Cardiac muscle cell (in vitro differentiated cells and primary cell): ENCODE measurements at places on chromosomes 16 and 17. TPM values are rescaled to one million over a fixed set of nuclear protein-coding genes. Genes with fewer than 3 reads are reported as not detected.

DNA sequence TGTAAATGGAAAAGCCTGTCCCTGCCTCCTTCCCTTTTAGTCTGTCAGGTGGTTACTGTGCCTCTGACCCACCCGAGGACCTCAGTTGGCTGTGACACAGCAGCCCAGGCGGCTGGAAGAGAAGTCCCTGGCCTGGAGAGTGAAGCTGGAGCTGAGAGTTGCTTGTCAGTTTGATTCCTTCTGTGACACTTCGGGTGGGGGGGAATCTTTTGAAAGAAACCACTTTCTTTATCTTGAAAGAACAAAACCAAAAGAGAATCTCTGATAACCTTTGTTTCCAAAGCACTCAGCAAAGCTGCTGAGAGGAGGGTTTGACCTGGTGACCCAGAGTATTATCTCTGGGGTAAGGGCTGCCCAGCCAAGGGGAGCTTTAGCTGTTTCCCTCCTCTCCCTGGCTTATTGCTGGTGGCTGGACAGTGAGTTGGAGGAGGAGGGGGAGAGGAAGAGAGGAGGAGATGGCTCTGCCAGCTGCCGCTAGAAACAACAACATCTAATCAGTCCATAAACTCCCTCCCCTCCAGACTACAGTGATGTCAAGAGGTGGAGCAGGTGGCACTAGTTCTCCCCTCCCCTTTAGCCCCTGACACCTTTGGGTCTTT is 34.0 kb downstream of the YPEL2 start:
- DNase-seq: no peak
- H3K27me3 ChIP-seq: no peaks in the 10 kb centered on the region
- no peak overlapping the region for H3K4me3 ChIP-seq

DNA sequence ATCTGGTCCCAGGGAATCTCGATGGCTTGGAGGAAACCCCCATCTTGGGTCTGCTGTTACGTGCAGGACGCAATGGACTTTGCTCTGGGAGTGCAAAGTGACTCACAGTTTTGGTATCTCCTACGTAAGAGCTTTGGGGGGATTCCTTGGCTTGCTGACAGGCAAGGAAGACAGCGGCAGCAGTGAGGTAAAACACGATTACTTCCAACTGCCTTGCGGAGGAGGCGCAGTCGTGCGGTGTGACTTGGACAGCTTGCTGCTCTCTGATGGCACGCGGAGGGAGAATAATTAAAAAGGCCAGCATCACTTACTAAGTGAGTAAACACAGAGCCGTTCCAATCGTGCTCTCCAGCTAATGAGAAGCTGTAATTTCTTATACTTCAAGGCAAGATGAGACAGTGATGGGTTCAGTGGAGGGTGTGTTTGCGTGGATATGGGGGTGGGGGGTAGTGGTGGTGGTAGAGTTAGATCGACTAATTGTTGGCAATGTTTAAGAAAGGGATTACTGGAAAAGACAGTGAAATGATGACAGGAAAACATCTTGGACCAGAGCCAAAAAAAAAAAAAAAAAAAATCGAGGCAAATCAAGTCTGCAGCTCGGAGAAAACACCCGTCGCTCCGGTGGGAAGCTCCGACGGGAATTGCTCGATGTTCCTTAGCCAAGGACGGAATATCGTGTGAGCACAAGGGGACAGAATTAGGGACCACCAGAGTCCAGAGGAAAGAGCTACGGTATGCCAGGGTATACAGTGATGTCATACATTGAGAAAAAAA is 184.8 kb upstream of the ZFHX3 start:
- DNase-seq: no peak
- H3K27me3 ChIP-seq: no peaks in the 10 kb centered on the region
- H3K4me3 ChIP-seq: no peak overlapping the region
- H3K36me3 ChIP-seq: no peaks in the 10 kb centered on the region
- peaks cover 14% of the 10 kb centered on the region for H3K4me1 ChIP-seq

DNA sequence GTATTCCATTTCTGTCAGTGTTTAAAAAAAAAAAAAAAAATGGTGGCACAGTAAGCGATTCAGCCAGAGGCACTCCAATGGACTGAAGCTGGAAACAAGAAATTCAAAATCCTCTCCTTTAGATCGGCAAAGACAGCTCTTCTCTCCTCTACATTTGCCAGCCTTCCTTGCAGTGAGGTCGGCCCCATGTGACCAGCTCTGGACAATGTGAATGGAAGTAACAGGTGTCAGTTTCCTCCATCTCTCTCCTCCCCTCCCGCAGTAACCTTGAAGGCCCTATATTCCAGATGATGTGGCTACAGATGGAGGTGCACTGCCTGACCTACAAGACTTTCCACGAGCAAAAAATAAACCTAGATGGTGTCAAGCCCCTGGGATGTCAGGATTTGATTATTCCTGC is 15.0 kb downstream of the CUEDC1 start:
- no peak overlapping the region for H3K27ac ChIP-seq
- no peak overlapping the region for H3K4me3 ChIP-seq
- no peaks in the 10 kb centered on the region for H3K27me3 ChIP-seq
- DNase-seq: peak; percentile 40
- H3K36me3 ChIP-seq: no peaks in the 10 kb centered on the region

The SKA2 gene
- 55.5 and 107 TPM in 2 replicates for total RNA-seq

The RGS11 gene
- total RNA-seq: 6.6 and 14.8 TPM in 2 replicates

GRCh38 chr17:82256242-82256885 is 17.1 kb downstream of the CSNK1D start:
- DNase-seq: no peak
- H3K27ac ChIP-seq: no peak overlapping the region
- H3K4me1 ChIP-seq: no peaks in the 10 kb centered on the region
- peaks cover 58% of the 10 kb centered on the region for H3K36me3 ChIP-seq
- H3K4me3 ChIP-seq: no peak overlapping the region
- H3K27me3 ChIP-seq: no peaks in the 10 kb centered on the region

DNA sequence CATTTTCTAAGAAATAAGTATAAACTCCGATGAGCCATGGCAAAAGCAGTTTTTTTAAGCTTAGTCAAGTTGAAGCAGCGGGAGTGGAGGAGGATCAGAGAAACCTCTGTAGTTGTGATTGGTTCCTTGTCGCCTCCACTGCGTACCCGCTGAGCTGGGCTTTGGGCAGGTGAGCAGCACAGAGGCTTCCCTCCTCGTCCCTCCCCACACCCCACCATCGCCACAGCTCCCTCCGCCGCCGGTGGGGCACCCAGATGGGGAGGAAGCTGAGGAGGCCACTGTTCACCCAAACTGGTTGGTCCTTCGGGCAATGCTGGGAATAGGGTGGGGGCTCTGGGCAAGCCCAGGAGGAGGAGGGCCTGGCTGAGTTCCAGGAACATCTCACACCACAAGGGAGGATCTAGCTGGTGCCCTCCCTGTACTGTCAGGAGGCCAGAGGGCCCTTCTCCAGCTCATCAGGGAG is 5.2 kb upstream of the MRPL38 start:
- no peak for DNase-seq
- peaks cover 13% of the 10 kb centered on the region for H3K4me1 ChIP-seq
- H3K36me3 ChIP-seq: no peaks in the 10 kb centered on the region
